ENCODE measurements at places on chromosomes 11 and 22.

DNA sequence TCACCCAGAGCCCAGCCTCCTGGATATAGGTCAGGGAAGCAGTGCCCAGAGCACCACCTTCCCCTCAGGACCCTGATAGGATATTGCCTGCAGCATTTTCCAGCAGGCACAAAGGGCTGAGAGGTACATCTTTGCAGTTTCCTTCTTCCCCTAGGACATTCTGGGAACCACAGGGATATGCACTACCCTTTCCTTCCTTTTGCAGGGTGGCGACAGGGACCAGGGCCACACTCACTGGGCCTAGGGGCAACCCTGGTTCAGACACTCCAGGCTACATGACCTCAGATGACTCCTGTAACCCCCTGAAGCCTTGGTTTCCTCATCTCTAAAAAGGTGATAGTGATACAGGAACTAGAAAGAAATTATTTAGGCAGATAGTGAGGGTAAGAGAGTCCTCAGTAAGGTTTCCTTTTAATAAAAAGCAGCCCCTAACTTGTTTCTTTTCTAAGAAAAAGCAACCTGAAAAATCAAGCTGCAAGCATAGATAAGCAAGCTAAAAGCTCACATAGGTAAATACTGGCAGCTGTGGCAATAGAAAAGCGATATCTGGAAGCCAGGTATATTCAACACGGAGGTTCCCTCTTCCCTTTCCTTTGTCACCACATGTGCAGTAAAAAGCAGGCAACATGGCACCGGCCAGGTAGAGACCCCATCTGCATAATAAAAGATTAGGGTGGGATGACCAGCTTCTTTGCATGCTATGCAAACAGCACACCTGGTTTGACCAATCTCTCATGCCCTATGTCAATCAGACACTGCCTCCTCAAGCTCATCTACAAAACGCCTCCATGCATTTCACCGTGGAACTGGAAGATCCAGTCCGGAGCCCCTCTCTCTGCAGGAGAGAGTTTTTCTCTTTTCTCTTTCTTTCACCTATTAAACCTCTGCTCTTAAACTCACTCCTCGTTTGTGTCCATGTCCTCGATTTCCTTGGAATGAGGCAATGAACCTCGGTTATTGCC, 13.2 kb upstream of the MRGPRX2 start:
- DNase-seq: no peak

DNA sequence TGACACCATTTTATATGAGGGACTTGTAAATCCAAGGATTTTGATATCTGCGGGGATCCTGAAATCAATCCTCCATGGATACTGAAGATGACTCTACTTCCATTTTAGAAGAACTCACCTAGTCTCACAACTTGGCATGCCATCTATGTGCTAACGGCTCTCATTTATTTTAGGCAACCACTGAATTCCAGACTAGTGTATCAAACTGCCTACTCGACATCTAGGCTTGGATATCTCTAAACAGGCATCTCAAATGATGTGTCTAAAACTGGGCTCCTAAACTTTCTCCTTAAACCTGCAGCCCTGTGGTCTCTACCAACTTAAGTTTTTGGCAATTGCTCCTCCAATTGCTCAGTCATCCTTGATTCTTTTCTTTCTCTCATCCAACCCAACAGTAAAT, 31.2 kb upstream of the CLNS1A start:
- DNase-seq: no peak

DNA sequence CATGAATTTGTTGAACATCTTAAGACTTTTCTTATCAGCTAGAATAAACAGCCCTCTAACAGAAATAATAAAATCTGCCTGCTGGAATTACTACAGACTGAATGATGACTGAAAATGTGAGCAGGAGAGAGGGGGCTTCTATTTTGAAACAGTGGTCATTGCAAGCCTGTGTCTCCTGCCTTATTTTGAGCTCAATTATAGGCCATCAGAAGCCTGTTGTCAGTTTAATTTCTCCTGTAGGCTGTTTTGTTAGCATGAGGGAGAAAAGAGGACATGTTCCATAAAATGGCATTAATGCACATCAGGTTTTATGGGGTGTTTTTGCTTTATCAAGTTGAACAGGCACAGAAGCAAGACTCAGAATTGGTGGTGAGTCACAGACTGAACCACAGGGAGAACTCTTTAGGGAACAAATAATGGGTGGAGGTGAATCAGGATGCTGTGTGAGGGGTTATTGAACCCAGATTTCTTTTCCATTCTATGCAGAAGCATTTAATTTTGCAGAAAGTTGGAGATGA, 129.1 kb downstream of the PARVA start:
- no peak for DNase-seq

DNA sequence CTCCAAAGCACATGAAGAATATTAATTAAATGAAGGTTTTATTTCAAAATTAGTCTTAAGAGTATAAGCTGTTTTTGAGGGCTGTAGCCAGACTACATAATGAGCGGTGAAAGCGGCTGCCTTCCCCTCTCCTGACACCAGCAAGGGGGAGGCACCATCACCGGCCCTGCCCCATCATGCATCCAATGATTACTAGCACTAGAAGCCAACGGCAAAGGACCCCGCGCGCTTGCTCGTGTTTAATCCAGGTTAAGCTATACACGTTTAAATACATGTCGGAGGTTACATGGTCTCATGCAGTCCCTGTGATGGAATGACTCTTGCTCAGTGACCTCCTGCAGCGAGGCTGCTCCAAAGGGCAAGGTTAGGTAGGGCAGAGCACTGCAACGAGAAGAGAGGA, 50.3 kb downstream of the FEZ1 start:
- DNase-seq: no peak

DNA sequence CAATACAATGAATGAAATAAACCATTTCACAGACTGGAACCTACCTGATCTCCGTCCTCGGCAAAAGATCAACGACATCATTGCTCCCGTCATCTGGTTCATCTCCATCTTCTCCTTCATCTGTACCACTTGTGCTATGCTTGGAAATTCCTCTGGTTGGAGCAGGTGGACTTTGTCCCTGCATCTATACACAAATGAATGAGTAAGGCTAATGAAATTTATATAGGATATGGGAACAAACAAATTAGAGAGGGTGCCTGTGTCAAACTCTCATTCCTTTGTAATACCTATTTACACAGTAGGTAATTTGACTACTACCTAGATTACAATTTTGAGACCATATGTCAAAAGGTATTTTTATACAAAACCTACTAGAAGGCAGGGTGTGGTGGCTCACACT, 59.4 kb downstream of the F2 start:
- no peak for DNase-seq

All from activated T-cell treated with anti-CD3 and anti-CD28 coated beads for 24 hours (primary cell).